ENCODE measurements at places on chromosomes 5 and 9.

GRCh38 chr5:54021431-54022164 is 288.8 kb downstream of the ARL15 start:
- H3K4me3 ChIP-seq = no peak overlapping the region
- no peak overlapping the region for H3K27ac ChIP-seq
- H3K27me3 ChIP-seq = no peaks in the 10 kb centered on the region
- DNase-seq = no peak

DNA sequence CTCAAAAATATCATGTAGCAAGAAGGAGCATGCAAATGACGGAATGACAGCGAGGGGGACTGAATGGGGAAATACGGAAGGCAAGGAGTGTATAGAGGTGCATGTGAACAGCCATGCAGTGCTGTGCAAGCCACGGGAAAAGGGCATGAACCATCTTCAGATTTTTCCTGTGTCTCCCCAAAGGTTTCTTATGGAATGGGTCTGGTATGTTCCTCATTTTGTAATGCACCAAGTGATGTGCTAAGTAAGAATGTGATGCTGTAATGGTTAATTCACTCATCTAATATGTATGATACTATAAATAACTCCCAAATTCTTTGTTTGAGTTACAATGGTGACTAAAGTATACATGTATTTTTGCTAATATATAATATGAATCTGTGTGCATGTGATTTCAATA is 99.0 kb upstream of the DAB2 start:
- H3K4me1 ChIP-seq = no peaks in the 10 kb centered on the region
- H3K4me3 ChIP-seq = no peak overlapping the region
- no peaks in the 10 kb centered on the region for H3K27me3 ChIP-seq
- no peaks in the 10 kb centered on the region for H3K36me3 ChIP-seq

GRCh38 chr9:133696071-133696472 is 42.1 kb downstream of the SARDH start:
- no peaks in the 10 kb centered on the region for H3K36me3 ChIP-seq
- H3K4me3 ChIP-seq = no peak overlapping the region
- DNase-seq = no peak
- H3K4me1 ChIP-seq = no peaks in the 10 kb centered on the region

DNA sequence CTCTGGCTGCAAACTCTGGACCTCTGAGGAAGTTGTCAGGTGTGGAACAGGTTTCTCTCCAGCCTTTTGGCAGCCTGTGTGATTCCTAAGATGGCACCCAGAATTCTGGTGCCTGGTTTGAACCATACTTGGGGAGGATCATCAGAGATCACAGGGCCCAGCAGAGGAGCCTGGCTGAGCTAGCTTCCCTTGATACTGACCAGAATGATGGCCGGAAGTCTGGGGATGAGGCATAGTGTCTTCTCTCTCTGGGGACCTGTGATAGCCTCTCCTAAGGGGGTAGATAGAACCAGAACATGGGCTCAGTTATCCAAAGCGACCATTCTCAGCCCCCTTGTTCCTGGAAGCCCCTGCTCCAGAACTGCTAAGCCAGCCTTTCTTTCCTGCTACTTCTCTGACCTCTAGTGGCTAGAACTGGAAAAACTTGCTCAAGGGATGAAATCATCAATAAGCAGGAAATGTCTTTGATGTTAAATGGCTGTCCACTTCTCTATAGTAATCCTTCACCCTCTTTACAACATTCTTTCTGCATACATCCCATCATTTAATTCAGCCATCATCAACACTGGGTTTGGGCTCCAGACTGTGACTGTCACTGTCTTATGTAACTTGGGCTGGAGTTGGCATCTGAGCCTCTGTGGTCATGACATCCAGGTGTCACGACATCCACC is 55.1 kb downstream of the C9orf152 start:
- no peaks in the 10 kb centered on the region for H3K27me3 ChIP-seq
- H3K36me3 ChIP-seq = no peaks in the 10 kb centered on the region
- H3K27ac ChIP-seq = no peak overlapping the region
- no peak overlapping the region for H3K4me3 ChIP-seq
- peaks cover 20% of the 10 kb centered on the region for H3K4me1 ChIP-seq

DNA sequence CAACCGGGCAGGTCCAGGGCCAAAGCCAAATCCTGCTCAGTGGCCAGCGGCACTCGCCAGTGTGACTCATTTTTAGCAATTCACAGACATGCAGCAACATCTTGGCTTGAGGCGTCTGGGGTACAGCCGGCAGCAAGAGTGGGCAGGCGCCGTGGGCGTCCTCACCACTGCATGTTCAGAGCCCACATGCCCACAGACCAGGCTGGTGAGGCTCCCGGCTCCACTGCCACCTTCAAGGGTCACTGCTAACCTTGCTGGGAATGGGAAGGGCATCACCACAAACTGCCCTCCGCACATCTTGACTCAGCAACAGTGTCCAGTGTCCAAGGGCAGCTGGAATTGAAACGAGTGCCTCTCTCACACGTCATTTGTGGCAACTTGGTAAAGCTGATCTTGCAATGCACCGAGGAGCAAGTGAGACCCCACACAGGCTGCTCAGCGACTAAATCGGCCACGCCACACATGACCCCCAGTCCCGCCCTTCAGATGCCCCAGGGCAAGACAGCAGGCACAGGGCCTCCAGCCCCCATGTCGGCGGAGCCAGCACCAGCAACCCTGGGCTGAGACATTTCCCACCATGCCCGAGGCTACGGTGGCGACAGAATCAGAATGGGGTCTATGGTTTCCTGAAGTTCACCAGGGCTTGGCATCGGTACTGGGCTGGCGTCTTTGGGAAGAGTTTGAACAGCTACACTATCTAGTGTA is 140.3 kb downstream of the ROR2 start:
- H3K27me3 ChIP-seq = no peaks in the 10 kb centered on the region
- no peak for DNase-seq
- no peak overlapping the region for H3K27ac ChIP-seq
- no peak overlapping the region for H3K4me3 ChIP-seq

DNA sequence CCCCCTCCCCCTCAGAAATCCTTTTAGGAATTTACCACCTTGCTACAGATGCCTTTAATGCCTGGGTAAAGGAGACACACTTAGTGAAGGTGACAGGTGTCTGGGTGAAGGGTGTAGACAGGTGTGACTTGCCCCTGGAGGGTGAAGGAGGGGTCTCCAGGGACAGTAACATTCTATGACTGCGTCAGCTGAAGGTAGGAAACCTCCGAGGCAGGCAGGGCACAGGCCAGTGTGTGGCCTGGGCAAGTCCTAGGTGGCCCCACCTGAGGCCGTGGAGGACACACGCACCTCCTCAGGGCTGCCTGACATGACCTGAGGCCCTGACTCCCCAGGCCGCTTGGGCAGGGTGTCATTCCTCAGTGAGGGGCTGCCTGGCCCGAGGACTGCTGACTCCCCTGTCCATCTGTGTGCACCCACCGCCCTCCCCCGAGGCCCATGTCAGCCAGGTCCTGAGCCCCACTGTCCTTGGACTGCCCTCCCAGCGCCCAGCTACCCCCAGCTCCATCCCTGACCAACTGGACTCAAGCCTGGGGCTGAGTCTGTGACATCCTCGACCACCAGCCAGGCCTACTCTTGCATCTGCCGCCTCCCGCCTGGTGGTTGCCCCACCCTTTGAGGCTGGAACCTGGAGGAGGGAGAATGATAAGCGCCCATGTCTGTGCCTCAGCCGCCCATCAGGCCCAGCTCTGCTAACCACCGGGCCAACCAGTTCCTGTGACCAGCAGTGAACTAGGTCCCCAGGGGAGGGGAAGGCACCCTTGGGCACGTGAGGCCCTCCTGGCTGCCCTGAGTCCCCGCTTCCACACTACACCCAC is 18.4 kb downstream of the CARD19 start:
- peaks cover 50% of the 10 kb centered on the region for H3K36me3 ChIP-seq
- H3K27me3 ChIP-seq = no peaks in the 10 kb centered on the region
- H3K4me1 ChIP-seq = peaks cover 10% of the 10 kb centered on the region
- no peak for DNase-seq

DNA sequence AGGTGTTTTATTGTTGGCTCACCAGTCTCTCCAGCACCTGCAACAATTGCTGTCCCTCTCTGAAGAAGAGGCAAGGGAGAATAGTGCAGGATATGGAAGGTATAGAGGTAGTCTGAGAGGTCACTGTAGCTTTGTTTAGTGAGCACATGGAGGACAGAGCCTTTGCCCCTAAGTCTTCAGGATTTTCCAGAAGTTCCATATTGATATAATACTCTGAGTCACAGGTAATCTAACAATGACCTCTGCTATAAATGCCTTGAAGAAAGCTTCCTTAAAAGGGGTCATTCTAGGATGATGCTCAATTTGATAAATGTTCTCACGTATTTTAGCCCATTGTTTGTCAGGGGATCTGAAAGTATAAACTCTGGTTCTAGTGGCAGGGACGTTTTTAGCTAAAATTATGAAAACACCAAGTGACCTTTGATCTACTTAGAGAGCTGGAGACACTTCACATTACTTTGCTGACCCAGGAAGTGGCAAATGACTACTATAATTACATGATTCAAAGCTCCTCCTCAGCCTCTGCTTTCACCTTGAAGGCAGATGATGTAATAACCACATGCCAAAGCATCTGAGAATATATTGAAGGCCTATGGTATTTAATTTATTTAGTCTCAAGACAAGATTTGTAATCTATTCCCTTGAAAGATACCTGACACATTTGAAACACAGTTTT is 366.9 kb upstream of the NUDT12 start:
- H3K36me3 ChIP-seq = no peaks in the 10 kb centered on the region
- no peak for DNase-seq
- H3K4me1 ChIP-seq = no peaks in the 10 kb centered on the region
- no peaks in the 10 kb centered on the region for H3K27me3 ChIP-seq

DNA sequence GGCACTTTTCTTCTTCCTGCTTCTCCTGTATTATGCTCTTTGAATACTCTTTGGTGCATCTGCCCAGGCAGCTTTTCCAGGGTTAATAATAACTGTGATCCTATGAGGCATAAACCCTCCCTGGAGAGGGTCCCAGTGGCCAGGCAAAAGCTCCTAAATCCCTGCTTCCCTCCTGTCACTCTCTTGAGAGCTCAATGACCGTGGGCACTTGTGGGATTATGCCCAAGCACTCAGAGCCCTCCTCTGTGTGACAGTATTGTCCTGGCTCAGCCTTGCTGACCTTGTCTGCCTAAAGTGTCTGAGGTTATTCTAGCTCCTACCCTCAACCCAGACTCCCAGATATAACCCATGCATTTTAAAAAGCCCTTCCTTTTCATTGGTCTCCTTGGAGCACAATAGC is 51.9 kb downstream of the GALNT10 start:
- DNase-seq = no peak
- H3K36me3 ChIP-seq = no peaks in the 10 kb centered on the region
- no peak overlapping the region for H3K27ac ChIP-seq
- no peaks in the 10 kb centered on the region for H3K27me3 ChIP-seq
- H3K4me1 ChIP-seq = no peaks in the 10 kb centered on the region
- no peak overlapping the region for H3K4me3 ChIP-seq

- H3K4me3 ChIP-seq = no peak overlapping the region
- H3K27me3 ChIP-seq = no peaks in the 10 kb centered on the region
These were observed 15.1 kb downstream of the PDLIM4 start for GRCh38 chr5:132272311-132273210.

- no peaks in the 10 kb centered on the region for H3K27me3 ChIP-seq
- no peak for DNase-seq
These were observed 55.5 kb upstream of the RASGRF2 start for GRCh38 chr5:80904533-80905187.

DNA sequence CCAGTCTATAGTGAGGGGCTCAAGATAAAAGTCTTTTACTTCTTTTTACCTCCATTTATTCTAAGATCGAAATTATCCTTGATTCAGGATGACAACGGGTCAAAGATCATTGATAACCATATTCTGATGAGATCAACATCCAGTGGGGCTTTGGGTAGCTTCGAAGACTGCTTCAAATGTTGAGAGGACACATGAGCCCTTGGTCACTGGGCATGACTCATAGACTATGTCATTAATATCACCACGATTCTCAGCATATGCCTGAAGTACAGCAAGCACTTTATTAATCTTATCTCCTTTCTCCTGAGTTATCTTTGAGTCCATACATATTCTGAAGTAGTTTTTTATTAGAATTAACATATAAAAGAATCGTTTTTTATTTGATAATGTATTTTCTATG is 117.1 kb upstream of the DAB2 start:
- H3K27ac ChIP-seq = no peak overlapping the region
- DNase-seq = no peak
- no peaks in the 10 kb centered on the region for H3K36me3 ChIP-seq
- no peak overlapping the region for H3K4me3 ChIP-seq
- H3K27me3 ChIP-seq = no peaks in the 10 kb centered on the region

- no peaks in the 10 kb centered on the region for H3K4me1 ChIP-seq
- H3K4me3 ChIP-seq = no peak overlapping the region
- H3K27ac ChIP-seq = no peak overlapping the region
- no peaks in the 10 kb centered on the region for H3K27me3 ChIP-seq
- no peak for DNase-seq
These were observed 45.4 kb downstream of the PCSK1 start for GRCh38 chr5:96387616-96388015.

GRCh38 chr9:86187121-86187520 is 72.3 kb downstream of the C9orf153 start:
- no peak overlapping the region for H3K27ac ChIP-seq
- H3K4me1 ChIP-seq = no peaks in the 10 kb centered on the region
- H3K4me3 ChIP-seq = no peak overlapping the region
- no peaks in the 10 kb centered on the region for H3K36me3 ChIP-seq
- no peaks in the 10 kb centered on the region for H3K27me3 ChIP-seq

DNA sequence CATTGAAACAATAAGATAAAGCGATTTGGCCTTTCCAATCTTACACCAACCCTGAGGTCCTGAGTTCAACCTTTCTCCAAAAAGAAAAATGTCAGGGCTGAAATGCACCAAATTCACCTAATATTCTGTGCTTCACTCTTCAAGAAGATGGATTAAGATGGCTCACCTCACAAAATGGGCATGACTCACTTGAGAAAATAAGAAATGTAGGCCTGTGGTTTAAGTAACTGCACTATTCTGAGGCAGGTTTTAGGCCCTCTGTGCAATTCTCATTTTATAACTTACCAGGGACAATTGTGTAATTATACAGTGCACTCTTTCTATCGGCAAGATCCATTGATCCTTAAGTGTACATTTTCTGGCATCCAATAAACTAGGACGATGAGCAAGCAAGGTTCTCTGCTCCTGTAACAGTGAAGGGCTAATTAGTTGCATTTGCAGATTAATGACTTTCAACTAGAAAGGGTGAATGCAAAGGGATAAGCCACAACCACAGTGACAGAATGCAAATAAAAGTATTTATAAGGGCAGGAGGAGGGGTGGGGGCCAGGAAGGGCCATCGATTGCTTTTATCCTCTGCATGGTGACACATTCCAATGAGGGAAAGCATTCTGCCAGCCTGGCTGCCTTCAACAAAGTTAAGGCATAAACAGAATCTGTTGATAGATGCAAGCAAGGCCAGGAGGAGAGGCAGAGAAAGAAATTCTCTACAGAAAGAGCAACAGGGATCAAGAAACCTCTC is 214.5 kb downstream of the CAAP1 start:
- H3K4me3 ChIP-seq = no peak overlapping the region
- H3K36me3 ChIP-seq = no peaks in the 10 kb centered on the region
- H3K27ac ChIP-seq = no peak overlapping the region
- no peak for DNase-seq
- no peaks in the 10 kb centered on the region for H3K4me1 ChIP-seq

DNA sequence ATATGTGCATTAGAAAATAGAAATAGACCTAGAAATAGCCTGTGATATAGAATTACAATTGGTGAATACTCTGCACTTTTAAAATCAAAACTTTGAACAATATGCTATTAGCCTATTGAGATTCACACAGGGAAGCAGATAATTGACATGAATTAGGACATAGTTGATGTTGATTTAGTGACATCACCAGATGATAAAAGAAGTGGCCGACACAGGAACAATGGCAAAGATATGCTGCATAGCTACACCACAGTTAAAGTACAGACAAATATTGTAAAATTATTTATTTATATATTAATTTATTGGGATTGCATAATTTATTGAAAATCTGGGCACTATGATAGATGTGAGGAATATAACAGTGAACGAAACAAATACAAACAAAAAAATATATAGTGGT is 261.5 kb upstream of the CCNH start:
- no peaks in the 10 kb centered on the region for H3K27me3 ChIP-seq
- H3K4me1 ChIP-seq = no peaks in the 10 kb centered on the region
- H3K27ac ChIP-seq = no peak overlapping the region
- no peaks in the 10 kb centered on the region for H3K36me3 ChIP-seq
